Stimulated activated effector memory CD8-positive, alpha-beta T cell treated with anti-CD3 and anti-CD28 coated beads, Interleukin-12 subunit alpha, Interleukin-12 subunit beta, amount 100 ng/mL, for 72 hours (primary cell): ENCODE measurements at places on chromosomes 6 and 20.

DNA sequence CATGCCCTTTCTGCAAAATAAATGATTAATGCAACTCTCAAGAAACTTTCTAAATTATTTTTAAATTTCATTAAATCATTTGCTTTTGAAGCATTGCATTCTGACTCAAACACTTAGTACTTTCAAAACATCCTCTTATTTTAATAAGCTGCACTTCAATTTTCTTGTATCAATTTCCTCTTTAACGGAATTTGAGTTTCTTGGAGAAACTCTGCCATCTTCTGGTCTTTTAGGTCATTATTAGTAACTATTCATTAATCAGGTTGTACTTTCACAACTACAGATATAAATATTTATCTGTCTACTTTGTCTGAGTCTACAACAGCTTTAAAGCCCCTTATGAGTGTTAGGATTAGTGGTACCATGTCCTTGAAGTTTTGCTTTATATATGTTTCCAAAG lies 30.2 kb downstream of the TMX4 start:
- DNase-seq = no peak

DNA sequence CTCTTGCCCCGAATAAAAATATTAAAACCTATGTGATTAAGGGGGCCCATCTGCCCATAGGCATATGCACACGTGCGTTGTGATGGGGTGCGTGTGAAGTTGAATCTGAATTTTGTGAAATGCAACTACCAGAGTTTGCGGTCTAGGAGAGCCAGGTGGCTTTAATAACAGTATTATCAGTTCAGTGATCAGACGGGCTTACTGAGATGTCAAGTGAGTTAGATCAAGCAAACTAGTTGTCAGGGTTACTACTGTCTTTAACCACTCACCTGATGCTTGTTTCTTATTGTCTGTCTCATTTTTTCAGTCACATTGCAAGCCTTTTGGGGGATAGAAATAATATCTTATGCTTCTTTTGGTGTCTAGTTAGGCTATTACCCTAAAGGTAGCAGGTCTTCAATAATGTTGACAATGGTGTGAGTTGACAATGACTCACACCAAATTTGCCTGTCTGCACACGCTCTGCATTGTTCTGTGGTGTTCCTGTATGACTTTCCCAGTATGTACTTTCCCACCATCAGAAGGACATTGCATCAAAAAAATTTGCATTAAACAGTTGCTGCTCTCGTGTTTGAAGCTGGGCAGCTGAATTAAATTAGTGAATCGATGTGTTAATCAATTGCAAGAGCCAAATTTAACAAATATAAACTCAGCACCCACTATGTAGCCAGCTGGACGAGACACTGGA lies 103.1 kb upstream of the NAA20 start:
- DNase-seq = no peak

DNA sequence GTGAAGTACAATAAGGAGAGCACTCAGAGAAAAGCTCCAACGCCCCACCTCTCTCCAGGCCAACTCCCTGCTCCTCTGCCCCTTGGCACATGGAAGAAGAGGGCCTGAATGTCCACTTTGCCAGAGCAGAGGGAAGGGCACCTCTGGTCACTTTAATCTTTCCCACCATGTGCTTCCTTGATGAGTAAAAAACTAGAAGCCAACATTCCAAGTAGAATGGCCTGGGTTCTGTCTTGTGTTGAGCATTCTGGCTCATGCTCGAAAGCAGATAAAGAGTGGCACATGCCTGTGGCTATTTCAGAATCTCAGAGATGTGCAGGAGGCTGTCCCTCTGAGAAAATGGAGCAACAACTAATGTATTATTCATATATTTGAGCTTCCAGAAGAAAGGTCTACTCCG lies 177.4 kb upstream of the PLN start:
- DNase-seq = no peak

DNA sequence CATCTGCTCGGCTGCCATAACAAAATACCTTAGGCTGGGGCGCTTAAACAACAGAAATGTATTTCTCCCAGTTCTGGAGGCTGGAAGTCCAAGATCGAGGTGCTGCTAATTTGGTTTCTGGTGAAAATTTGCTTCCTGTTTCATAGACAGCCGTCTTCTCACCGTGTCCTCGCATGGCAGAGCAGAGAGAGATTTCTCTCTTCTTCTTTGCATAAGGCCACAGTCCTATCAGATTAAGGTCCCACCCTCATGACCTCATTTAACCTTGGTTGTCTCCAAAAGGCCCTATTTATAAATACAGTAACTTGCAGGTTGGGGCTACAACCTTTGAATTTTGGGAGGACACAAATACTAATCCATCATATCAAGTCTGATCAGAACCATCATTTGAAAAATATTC lies 544.3 kb downstream of the KIF16B start:
- no peak for DNase-seq

DNA sequence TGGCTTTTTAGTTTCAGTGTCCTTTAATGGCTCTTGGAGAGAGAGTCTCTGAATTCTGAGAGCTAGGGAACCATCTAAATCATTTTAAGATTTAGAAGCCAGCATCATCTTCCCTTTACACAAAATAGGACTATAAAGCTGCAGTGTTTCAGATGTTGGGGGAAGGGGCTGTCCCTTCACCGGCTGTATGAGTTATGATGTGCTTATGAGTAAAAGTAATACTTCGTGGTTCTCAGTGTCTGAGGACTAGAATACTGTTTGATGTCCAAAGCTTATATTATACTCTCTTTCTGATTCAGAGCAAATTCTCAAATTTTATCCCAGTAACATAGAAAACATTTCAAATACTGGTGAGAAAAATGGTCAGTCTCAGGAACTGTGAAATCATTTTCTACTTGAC lies 63.5 kb upstream of the FAM8A1 start:
- DNase-seq = no peak

- no peak for DNase-seq
These were observed 117.2 kb downstream of the LCA5 start for GRCh38 chr6:79420054-79420453.

DNA sequence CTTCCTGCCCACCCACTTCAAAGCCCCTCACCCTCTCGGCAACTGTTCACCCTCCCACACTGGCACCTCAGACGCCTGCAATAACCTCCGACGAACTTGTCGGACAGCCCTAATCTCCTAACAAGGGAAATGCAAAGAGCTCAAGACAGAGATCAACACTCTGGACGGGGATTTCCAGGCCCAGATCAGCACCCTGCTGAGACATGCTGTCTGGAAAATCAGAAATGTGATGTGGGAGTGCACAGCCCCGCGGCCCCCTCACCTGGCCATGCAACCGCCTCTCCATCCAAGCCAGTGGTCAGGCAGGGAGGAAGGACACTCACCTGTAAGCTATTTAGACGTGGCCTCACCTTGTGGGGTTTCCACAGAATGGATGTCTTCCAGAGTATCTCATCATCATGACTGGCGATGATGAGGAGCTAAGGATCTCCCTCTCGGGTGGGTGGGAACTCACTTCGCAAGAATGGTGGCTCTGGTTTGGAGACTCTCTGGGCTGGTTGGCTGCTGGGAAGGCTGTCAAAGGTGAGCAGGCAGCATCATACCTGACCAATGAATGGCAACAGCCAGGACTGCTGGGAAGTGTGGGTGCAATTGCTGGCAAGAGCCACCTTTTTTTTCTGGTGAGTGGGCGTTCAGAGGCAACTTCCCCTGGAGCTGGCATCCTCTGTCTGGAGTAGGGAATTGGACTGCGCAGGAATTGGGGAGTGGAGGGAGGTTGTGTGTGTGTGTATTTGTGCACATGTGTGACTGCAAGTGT lies 28.1 kb upstream of the ADTRP start:
- no peak for DNase-seq

DNA sequence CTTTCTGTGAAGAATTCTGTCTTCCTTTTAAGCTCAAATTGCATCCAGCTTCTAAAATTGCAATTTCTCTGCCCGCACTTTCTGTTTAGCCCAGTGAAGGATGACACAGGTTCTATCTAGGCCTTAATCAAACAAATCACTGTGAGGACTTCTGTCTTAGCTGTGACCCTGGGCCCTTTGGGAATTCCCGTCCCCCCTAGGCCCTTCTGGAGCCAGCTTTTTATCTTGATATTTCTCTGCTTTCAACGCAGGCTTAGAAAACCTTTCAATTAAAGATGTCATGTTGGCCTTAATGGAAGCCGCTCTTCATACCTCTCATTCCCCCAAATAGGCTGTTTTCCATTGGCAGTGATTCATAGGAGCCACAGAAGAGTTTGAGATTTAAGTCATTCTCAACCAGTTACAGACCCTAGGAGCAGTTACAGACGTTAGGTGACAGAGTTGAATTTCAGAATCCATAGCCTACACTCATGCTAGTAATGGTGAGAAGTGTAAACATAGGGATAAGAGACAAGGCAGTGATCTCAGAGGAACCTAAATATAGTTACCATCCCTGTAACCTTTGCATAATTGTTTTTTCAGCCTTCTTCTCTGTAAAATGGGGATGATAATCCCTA lies 74.8 kb upstream of the FLRT3 start:
- no peak for DNase-seq

GRCh38 chr6:127514773-127515227 lies 4.3 kb downstream of the MTCL3 start:
- no peak for DNase-seq

DNA sequence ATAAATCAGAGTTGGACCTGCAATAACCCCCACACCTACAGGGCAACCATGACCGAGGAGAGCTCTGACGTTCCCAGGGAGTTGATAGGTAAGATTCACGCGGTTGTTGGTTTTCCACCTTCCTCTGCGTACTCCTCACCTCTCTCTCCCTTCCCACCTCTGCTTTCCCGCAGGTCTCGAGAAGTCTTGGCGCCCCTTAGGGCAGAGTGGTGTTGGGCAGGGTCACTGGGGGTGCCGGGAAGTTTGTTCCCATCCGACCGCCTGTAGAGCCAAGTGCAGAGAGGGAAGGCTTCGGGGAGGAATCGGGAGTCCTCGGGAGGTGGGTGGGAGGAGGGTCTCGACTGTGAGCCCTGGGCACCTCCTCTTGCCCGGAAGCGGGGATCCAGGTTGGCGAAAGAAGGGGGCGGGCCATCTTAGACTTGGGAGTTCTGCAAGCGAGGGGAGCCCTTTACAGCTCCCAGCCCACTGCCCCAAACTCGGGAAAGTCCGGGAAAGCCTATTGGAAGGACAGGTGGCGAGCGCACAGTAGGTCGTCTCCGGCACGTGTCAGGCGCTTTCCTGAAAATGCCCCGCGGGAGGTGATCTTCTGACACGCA lies 672 bp downstream of the CARMIL1 start:
- no peak for DNase-seq
